ENCODE measurements at places on chromosomes 2 and 18.

DNA sequence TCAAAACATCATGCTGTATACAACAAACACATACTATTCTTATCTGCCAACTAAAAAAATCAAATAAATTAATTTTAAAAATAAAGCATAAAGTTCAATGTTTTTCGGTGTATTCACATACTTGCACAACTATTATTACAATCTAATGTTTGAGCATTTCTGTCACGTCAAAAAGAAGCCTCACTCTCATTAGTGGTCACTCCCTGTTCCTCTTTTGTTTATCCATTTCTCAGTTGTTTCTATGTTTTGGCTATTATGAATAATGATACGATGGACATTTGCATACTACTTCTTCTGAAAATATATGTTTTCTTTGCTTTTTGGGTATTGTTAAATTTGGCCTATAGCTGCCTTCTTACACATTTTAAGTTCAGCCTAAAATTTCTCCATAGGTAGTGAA, 773.0 kb upstream of the HS6ST1 start:
- DNase-seq = no peak

GRCh38 chr18:34600874-34601656, 109.0 kb upstream of the DTNA start:
- no peak for DNase-seq

DNA sequence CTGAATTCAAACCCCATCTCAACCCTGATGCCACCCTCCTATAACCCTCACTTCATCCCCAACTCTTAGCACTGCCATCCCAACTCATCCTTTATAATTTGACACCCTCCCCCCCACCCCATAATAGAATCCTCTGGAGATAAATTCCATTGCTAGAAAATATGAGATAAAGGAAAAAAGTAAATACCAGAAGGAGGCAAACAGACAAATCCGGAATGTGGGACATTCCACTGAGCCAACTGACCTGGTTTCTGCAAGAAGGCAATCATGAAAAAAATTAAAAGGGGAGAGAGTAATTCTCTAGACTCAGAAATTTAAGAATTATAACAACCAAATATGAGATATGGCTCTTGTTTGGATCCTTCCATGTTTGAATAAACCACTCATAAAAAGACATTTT, 132.4 kb downstream of the CYP26B1 start:
- no peak for DNase-seq

DNA sequence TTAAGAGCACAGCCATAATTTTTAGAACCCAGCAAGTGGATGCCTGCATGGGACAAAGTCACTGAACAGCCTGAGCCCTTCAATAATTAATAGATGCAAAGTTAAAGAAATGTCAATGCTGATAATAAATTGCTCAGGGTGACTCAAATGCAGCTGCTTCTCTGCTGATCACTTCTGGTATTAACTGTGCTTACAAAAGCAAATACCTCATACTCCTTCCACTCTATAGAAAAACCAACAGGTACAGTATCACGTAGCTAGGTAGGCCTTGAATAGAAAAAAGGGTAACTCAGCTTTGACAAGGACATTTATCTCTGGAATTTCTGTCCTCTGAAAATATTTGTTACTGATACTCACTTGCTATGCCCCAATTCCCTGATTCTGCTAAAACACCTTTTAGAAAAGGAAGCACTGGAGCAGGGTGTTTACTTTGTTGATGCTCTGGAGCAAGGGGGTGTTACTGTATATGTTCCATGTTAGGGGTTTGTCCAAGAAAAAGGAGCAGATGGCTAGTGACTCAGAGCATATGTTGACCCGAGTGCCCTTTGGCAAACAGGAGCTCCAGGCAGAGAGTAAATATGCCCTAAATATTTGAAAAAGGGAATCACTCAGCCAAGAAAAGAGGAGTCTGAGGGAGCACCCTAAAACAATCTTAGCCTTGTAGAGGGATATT, 59.1 kb upstream of the RTN4 start:
- DNase-seq = no peak

DNA sequence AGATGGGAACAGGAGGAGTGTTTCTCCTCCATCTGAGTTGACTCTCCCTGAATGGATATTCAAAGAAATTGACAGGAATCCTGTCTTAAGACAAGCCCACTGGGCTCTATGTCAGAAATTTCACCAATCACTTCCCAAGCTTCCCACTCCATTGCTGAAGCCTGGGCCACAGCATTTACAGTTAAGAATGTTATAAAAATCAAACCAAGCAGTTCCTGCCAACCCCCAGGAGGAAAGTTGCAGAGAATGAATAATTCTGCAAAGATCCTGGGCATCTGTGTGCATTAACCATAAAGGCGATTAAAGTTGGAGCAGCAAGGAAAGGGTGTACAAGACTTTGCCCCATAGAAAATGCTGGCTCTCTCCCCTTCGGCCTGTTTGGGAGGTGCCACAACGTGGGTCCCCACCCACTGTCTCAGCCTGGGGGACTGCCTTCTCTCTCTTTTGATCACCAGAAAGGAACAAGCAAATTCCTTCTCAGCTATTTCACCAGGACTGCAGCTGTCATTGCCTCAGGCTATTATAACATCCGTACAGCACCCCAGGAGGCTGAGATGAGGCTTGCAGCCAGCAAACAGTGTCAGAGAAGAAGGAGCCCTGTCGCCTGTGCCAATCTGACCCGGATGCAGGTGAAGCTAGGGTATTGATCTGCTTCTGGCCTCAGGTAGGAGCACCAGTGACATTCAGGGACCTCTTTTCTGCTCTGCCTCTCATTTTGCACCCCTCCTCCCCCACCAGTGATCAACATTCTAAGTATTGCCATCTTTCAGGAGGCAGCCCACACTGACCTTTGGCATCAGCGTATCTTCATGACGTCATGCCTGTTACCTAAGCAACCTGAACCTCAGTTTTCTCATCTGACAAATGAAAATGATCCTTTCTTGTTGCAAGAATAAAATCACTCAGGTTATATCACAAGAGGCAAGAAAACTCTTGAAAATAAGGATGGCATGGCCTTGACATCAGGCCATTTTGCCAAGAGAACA, 219.0 kb downstream of the SH3BP4 start:
- DNase-seq = no peak

GRCh38 chr2:55807900-55808299, 114.3 kb upstream of the PNPT1 start:
- DNase-seq = no peak

GRCh38 chr2:1418566-1418965, 5.3 kb downstream of the TPO start:
- no peak for DNase-seq

- peak; percentile 31 for DNase-seq
Observed at GRCh38 chr2:200702646-200703118, 109.0 kb upstream of the BZW1 start.

DNA sequence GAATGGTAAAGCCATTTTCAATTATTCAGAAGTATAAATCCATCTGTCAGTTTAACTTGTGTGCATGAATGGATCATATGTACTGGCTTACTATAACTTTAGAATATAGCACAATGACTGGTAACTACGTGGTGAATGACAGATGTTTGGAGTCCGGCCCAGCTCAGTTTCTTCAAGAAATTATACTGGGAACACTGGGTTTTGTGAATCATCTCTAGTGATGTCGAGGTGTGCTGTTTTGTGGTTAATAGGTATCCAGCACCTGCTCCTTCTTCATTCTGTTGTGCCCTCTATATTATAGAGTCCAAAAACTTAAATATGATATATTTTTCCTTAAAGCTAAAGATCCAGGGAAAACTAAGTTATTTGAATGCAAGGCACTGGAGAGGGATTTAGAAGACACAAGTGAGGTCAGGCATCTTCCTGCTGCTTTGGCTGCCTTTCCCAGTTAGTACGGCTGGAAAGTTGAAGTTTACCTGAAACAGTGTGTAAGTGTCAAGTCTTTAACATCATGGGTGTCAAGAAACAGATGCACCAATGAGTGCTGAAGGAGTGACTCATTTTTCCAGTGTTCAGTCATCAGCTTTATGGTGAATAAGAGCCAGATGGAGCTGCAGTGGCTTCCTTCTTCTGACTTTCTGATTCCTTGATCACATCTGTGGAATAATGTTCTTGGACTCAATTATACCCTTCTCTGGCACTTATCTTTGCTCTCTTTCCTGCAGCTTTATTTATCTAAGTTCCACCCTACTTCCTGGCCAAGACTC, 1079.5 kb upstream of the CELF4 start:
- no peak for DNase-seq

GRCh38 chr2:19543663-19544383, 185.4 kb upstream of the OSR1 start:
- no peak for DNase-seq

DNA sequence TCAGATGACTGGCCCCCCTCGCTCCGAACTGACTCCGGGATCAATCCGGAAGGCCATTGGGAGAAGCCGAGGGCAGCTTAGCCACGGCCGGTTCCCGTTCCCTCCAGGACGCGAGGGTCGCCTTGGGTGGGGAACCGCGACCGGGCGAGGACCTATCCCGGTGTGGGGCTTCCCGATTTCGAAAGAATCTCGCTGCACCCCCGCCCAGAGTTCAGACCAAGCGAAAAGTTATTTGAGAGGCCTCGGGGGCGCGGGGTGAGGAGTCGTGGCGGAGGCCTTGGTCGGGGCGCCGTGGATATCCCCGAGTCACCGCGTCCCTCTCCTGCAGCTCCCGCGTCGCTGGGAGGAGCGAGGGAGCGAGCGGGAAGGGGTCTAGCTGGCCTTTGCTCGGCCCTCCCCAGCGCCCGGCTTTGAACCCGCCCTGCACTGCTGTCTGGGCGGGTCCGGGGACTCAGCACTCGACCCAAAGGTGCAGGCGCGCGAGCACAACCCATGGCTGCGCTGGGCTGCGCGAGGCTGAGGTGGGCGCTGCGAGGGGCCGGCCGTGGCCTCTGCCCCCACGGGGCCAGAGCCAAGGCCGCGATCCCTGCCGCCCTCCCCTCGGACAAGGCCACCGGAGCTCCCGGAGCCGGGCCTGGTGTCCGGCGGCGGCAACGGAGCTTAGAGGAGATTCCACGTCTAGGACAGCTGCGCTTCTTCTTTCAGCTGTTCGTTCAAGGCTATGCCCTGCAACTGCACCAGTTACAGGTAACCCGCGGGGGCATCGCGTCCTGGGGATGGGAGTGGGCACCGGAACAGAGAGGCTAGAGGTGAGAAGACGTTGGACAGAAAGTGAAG, at the start of gene CYP27A1:
TSS of gene CYP27A1 (plus strand) at position 457 of the 837 bp plus-strand sequence. CDS start at position 493, 36 bp downstream.
- no peak for DNase-seq

DNA sequence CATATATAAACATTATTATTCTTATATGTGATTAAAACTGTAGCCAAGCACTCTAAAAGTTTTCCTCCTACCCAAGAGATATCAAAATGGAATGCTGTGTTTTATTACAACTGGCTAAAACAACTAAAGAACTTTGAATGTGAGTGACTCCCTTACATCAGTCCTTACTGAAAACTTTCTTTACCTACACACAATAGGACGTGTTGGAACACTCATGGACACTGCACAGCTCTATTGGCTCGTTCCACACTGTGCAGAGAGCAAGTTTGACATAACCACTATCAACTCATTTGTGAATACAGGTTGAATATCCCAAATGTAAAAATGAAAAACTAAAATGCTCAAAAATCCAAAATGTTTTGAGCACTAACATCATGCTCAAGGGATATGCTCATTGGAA, 650.6 kb downstream of the SLC4A3 start:
- no peak for DNase-seq
